ENCODE measurements at places on chromosomes 7 and 10. TPM values are rescaled to one million over a fixed set of nuclear protein-coding genes. Genes with fewer than 3 reads are reported as not detected.

DNA sequence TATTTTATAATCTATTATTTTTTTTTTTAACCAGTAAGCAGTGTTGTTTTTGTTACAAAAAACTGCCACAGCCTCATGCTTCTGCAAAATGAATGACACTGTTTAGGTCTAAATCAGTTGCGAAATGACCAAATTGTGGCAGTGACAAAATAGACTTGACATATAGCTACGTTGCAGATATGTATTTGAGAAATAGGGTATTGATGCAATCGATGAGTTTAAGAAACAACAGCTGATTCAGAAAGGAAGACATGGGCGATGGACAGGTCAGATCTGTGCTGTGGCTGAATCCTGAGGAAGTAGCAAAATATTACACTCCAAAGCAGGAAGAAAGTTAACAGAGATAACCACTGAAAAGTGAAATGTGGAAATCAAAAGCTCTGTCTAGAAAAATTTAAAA, 89.0 kb upstream of the STEAP4 start:
- no peaks in the 10 kb centered on the region for H3K27me3 ChIP-seq
- no peak for DNase-seq
- H3K27ac ChIP-seq, result no peak overlapping the region
- no peak overlapping the region for H3K4me3 ChIP-seq
- no peaks in the 10 kb centered on the region for H3K36me3 ChIP-seq

GRCh38 chr10:31133792-31134310, 102.2 kb upstream of the ZNF438 start:
- H3K4me1 ChIP-seq, result peaks cover 6% of the 10 kb centered on the region
- peak; percentile 78 for DNase-seq
- peak overlapping the region; percentile 76 for H3K27ac ChIP-seq
- no peaks in the 10 kb centered on the region for H3K36me3 ChIP-seq

CPA1 gene
- total RNA-seq, result not detected

GRCh38 chr7:126791306-126791705, 461.4 kb downstream of the GRM8 start:
- no peaks in the 10 kb centered on the region for H3K27me3 ChIP-seq
- no peak overlapping the region for H3K27ac ChIP-seq
- no peak overlapping the region for H3K4me3 ChIP-seq
- DNase-seq, result no peak
- H3K4me1 ChIP-seq, result no peaks in the 10 kb centered on the region

- DNase-seq, result peak; percentile 85
- H3K4me3 ChIP-seq, result no peak overlapping the region
- no peaks in the 10 kb centered on the region for H3K4me1 ChIP-seq
- no peaks in the 10 kb centered on the region for H3K27me3 ChIP-seq
- H3K27ac ChIP-seq, result no peak overlapping the region
- H3K36me3 ChIP-seq, result no peaks in the 10 kb centered on the region
Measured at GRCh38 chr10:47340608-47341170, 7.5 kb upstream of the RBP3 start.

DNA sequence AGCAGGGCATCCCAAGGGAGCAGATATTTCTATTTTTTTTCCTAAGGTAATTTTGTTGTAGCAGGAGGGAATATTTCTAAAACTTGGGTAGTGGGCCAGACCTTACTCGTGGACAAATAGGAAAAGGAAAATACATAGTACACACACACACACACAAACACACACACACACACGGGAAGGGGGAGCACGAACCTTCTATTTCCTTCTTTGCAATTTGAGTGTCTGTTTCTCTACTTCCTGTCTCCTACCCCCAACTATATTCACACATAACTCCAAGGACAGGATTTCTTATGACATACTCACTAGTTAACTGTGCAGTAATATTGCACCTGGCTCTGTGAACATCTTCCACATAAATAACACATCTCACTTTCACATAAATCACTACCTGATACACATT, 4.4 kb downstream of the LDB1 start:
- no peak overlapping the region for H3K27ac ChIP-seq
- H3K36me3 ChIP-seq, result peaks cover 4% of the 10 kb centered on the region
- H3K4me1 ChIP-seq, result peaks cover 26% of the 10 kb centered on the region
- H3K4me3 ChIP-seq, result no peak overlapping the region
- no peak for DNase-seq
- H3K27me3 ChIP-seq, result no peaks in the 10 kb centered on the region

Measured in Caco-2 (cell line).